H7 (cell line): ENCODE measurements at places on chromosomes 1 and 21. TPM values are rescaled to one million over a fixed set of nuclear protein-coding genes. Genes with fewer than 3 reads are reported as not detected.

The SLC22A15 gene
- 5.5 and 5.9 TPM in 2 replicates for total RNA-seq

The IQGAP3 gene
- total RNA-seq = 35.6 and 36.8 TPM in 2 replicates

The C1orf53 gene
- 0.48 and 0.70 TPM in 2 replicates for total RNA-seq

The DENND2D gene
- not detected in 2 replicates for total RNA-seq

The LENEP gene
- 0.21 and 1.00 TPM in 2 replicates for total RNA-seq

The SPATA21 gene
- 0.07 TPM in 1 of 2 replicates, not detected in the other for total RNA-seq

The RBP7 gene
- total RNA-seq = 1.1 and 1.7 TPM in 2 replicates

The ALPL gene
- total RNA-seq = 181 and 187 TPM in 2 replicates

The FMO3 gene
- total RNA-seq = not detected in 2 replicates

The ARHGEF2 gene
- total RNA-seq = 97.1 and 104 TPM in 2 replicates

The AIM2 gene
- total RNA-seq = 0.31 and 0.55 TPM in 2 replicates
